ENCODE measurements at places on chromosomes 6 and 20.

DNA sequence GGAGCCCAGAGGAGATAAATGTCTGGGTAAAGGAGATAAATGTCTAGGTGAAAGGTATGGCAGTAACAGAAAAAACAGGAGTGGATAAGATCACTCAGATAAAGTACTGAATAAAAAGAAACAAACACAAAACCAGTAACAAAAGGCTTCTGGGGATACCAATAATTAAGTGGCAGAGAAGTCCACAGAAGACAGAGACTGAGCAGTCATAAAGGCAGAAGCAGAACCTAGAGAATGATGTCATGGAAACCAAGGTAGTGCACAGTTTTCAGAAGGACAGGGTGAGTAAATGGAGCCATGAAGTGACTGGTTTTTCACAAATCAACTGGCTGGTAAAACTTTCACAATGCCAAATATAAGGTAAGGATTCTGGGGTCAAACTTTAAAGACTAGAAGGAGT lies 80.9 kb upstream of the PLN start:
- no peak for DNase-seq

- no peak for DNase-seq
Observed at GRCh38 chr20:8000796-8001195, 18.8 kb downstream of the TMX4 start.

GRCh38 chr6:150622941-150623874 lies 23.5 kb downstream of the PLEKHG1 start:
- DNase-seq, result no peak

GRCh38 chr6:103002282-103002681 lies 1608.8 kb downstream of the GRIK2 start:
- no peak for DNase-seq

GRCh38 chr6:16766836-16767745 lies 5.8 kb upstream of the ATXN1 start:
- no peak for DNase-seq

DNA sequence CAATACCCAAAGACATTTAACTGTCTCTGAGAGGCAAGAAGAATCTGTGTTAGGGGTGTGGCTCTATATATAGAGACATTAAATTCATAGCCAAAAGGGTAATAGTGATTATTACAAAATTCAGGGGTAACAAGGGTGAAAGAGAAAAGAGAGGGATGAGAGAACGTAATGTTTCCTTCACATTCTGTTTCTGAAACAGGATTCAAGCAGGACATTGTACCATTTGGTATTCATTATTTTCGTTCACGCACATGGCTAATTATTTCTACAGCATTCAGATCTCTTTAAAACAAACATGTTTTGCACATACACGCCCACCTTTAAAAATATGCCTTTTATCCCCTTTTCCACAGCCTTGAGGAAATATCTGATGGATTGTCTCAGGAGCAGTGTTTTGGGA lies 122.7 kb downstream of the GMPR start:
- DNase-seq, result no peak

Measured in renal pelvis (tissue), 12 donors.